ENCODE measurements at places on chromosomes 6 and 20. TPM values are rescaled to one million over a fixed set of nuclear protein-coding genes. Genes with fewer than 3 reads are reported as not detected.

ESR1 gene
- total RNA-seq = 6.8 TPM

DUSP15 gene
- total RNA-seq = not detected

CASP8AP2 gene
- 59.4 TPM for total RNA-seq

GRCh38 chr6:5250911-5251310 is 9.8 kb downstream of the LYRM4 start:
- no peak for DNase-seq

DNA sequence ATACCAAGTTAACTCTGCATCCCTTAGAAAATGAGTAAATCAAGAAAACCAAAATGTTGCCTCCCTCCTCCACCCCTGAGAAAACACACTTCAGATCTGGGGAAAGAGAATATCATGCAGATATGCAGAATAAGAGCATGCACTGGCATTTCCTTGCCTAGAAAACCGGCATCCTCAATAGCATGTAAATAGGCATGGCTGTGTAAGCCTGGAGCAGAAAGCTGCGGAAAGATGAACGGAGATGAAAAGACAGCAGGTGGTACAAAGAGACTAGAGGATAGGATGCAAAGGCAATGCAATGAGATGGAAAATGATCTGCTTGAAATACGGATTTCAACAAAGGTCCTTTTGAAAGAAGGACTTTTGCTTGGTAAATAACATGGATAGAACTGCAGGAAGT is 10.3 kb upstream of the GGTLC1 start:
- no peak for DNase-seq

DNA sequence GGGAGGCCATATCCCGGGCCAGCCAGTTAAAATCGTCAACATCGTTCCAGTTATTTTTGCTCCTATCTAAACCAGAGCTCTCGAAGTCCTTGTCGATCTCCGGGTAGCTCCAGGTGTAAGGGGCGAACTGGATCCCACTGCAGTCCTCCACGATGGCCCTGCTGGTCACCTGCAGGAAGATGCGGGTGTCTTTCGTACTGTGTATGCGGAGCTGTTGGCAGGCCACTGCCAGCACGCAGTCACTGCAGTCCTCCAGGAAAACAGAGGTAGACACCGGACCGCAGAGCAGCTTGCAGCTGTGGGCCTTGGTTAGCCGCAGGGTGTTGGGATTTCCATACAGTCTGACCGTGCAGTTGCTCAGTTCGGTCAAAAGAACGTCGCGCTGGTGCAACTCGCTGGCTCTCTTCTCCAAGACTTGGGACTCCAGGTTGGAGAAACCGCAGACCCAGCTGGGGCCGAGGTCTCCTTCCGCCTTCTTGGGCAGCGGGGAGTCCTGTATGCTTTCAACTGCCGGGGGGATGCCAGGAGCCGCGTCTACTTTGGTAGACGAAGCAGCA is 742 bp downstream of the TBCC start:
- peak; percentile 54 for DNase-seq

DNA sequence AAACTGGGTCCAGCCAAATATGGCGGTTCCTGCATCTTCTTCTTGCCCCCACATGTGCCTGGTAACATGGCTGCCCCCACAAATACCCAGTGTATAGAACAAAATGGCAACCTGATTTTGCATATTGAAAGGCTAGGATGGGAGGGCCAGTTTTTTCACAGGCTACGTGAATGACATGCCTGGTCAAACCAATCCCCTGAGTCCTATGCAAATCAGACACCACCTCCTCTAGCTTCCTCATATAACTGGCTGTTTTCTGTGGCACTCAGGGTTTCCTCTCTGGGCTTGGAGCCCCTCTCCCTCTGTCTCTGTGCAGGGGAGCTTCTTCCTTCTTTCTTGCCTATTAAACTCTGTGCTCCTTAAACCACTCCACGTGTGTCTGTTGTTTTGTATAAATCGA is 372.1 kb downstream of the KIF16B start:
- no peak for DNase-seq

GRCh38 chr6:70823651-70824050 is 133.2 kb downstream of the B3GAT2 start:
- DNase-seq = no peak
